Epithelial cell of proximal tubule (primary cell): ENCODE measurements at places on chromosomes 7 and 10.

- no peak for DNase-seq
Measured at GRCh38 chr10:131015271-131015670, 296.2 kb downstream of the TCERG1L start.

GRCh38 chr7:1813394-1814088 is 143.5 kb downstream of the ELFN1 start:
- no peak for DNase-seq

- DNase-seq, result no peak
Measured at GRCh38 chr10:33126742-33127141, 168.7 kb upstream of the ITGB1 start.

DNA sequence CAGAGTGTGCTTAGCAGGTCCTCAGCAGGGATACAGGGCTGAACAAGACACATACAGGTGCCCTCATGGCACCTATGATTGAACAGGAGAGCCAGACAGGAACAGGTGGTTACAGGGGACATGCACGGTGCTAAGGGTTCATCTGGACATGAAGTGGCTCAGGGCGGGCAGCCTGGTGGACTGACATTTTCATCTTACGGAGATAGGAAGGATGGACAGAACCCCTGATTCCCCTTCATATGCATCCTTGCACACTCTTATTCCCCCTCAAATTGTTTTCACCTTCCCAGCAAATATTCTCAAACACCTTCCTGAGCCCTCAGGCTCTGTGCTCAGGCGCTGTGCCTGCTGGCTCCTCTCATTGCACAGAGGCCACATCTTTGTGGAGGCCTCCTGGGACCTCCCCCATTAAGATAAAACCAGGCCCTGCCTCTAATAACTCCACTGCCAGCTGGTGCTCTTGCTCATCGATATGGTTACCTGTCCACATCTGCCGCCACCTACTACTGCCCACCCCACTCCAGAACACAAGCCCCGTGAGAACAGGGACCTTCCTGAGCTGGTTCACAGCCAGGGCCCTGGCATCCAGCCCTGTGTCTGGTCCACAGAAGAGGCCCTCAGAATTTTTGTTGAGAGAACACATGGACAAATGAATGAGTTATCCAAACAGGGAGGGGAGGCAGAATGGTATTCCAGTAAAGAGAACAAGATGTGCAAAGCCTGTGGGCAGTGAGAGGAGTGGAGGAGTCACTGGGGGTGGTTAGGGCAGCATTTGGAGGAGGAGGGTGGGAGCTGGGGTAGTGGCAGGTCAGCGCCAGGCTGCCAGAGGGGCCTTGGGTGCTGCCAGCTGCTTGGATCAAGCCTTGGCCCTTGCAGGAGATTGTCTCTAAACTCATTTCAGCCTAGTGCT is 68.9 kb upstream of the AQP1 start:
- DNase-seq, result no peak

- DNase-seq, result no peak
Measured at GRCh38 chr7:111654343-111654742, 92.1 kb upstream of the IMMP2L start.

GRCh38 chr10:99779335-99779734 is 3.1 kb upstream of the ABCC2 start:
- DNase-seq, result no peak

DNA sequence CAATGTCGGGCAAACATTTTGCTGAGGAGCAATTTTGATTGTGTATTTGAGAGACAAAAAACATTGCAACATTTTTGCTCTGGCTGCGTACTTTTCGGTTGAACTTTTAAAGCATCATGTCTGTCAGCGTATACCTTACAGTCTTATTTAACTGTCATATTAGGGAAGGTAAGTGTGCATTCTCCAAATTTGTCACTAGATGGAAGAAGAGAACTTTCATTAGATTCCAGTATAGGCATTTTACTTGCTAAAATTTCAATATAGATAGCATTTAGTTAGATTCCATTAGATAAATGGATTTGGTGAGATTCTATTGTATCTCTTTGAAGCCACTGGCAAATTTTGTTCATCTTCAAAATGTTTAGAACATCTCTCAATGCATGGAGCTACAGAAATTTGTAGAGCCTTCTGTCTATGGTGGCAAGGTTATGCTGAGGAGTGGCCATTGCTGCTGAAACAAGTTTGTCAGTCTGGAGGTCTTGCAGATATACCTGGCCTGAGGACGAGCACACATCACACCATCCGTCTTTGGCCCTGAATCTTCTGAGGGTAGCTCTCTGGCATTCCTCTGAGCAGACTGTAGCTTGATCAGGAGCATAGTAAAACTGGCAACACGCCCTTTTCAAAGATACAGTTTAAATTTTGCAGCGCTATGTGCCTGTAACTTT is 437.5 kb upstream of the MBL2 start:
- peak; percentile 7 for DNase-seq

- DNase-seq, result no peak
Measured at GRCh38 chr7:116788572-116789197, 73.7 kb upstream of the CAPZA2 start.

DNA sequence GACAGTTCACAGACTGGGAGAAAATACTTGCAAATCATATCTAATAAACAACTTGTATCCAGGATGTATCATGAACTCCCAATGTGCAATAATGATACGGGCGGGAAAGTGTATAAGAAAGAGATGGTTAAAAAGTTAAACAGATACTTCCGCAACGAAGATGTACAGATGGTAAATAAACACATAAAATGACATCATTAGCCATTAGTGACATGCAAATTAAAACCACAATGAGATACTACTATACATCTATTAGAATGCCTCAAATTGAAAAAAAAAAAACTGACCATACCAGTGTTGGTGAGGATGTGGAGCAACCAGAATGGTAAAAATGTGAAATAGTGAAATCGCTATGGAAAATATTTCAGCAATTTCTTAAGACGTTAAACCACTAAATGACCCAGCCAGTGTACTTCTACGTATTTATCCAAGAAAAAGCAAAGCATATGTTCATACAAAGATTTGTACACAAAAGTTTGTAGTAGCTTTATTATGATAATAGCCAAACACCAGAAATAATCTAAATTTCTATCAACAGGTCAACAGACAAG is 83.5 kb downstream of the IPMK start:
- no peak for DNase-seq

DNA sequence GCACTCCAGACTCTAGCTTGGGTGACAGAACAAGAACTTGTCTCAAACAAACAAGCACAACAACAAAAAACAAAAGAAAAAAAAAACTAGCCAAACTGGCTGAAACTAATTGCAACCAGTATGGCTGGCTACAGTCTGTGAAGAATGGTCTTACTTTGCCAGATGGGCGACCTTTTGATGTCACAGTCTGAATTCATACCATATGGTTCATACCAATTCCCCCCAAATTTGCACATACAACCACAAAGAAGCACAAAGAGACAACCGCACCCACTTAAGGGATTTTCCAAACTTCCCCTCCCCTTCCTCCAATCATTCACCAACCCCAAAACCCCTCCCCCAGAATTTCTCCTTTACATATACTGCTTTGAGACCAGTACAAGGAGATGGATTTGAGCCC is 114.2 kb downstream of the SPAG6 start:
- DNase-seq, result no peak

DNA sequence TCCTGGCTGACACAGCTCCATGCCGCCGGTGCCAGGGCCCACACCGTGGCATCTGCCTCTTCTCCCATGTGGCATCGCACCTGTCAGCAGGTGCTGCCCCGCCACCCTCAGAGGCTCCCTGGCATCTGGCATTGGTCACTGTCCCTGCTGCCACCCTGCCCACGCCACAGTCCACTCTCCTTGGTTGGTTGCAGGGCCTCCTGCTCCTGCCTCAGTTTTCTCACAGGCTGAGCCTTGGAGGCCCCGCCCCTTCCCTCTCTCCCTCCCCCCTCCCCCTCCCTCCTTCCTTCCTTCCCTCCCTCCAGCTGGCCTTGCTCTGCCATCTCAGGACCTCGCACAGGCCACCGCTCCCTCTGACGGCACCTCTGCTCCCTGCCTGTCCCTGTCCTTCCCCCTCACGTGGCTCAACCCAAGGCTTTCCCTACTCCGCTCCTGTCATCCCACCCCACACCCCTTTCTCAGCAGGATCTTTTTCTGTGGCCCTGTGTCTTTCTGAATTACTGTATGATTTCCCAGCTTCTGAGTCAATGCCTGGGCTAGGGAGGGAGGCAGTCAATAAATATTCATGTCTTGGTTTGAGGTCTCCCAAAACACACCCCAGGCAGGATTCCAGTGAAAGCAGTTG is 87.4 kb downstream of the INPP5A start:
- DNase-seq, result no peak

DNA sequence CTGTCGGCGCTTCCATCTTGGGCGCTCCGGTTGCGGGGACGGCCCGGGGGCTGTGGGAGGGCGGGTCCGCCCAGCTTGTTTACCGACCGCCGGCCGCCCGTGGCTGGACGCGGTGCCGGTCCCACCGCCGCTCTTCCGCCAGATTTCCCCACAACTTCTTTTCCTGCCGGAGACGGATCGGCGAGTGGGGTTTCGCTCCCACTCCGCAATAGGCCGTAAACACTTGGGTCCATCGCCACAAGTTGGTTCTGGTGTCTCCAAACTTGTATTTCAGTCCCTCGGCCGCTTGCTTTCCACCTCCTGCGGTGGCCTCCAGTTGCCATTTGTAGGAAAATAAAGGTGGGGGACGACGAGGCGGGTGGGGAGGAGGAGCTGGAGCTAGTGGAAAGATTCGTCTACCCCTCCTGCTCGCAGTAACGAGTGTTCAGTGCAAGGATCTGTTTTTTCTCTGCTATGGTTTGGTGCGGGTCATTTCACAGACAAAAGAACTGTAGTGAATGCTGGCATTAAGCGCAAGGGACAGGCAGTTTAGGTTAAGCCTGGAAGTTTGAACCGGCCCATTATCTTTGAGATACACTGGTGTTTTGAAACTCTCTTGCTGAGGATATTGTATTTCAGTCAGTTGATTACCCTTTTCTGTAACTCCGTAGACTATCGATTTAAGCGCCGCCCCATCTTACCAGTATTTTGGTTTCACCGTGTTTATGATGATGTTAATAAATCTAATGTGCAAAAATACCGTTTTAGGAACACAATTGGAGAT is 24.3 kb upstream of the ZRANB1 start:
- no peak for DNase-seq

DNA sequence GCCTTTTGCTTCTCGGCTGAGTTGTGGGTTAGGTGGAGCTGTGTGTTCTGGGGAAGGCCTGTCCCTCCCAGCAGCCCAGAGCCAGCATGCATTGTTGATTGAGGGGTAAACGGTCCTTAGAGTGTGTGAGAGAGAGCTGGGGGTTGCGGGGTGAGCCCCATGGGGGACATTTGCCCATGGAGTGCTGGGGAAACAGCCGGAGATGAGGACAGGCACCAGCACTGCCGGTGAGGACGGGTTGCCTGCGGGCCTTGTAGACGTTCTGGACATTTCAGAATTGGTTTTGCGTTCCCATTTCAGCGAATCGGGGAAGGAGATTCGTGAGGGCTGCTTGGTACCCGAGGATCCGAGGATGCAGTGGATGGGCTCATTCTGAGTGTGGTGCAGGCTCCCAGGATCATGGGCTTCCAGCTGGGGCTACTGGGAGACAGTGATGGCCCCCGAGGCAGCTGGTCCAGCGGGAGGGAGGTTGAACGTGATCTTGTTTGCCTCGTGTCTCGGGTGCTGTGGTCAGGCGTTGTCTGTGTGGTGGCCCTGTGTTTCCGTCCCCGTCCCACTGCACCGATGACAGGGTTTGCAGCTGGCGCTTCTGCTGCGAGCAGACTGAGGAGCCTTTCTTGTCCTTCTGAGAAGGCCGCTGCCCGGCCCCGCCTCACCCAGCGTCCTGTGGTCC is 113.9 kb downstream of the CYTH3 start:
- DNase-seq, result no peak

DNA sequence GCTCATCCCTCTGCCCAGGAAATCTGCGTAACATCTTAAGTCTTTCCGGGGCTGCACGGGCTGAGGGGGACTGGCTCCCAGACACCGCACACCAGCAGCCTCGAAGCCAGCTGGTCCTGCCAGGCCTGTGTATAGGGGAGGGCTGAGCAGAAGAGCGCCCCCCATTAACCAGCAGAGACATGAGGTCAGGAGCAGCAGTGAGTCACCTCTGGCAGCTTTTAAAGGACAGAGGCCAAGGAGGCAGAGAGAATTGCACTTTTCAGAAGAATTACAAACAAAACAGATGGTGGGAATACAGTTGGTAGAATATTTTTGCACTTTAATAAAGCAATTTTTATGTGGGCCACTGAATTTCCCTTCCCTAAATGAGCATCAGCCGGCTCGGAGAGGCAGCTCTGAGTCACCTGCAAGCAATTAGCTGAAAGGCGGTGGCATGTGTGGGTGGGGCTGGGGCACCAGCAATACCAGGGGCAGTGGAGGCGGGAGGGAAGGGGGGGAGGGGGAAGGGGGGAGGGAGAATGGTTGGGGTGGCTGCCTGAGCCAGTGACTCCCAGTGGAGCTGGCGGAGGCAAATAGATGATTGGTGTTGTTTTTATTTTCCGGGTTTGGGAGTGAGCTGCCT is 39.1 kb downstream of the GOLGA7B start:
- peak; percentile 44 for DNase-seq

DNA sequence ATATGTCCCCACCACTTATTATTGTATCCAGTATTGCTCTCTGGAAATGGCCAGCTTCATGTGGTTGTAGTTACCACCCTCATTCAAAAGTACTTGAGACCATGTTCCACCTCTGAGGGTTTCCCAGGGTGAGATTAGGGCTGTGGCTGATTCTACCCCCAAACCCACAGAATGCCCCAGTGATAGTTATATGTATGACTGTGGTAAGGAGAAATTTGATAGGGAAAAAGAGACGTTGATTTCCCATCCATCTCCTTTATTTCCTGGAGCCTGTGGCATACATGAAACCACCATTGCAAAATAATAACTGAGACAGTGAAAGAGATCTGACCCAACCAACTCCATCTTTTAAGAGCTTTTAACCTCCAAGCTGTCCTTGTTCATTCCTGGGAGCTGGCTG is 25.2 kb downstream of the ARL5B start:
- DNase-seq, result no peak

- DNase-seq, result no peak
Measured at GRCh38 chr7:138690495-138690894, 10.7 kb downstream of the SVOPL start.
